ENCODE measurements at places on chromosomes 7 and 10.

GRCh38 chr10:34811126-34811967 is 3.7 kb downstream of the PARD3 start:
- no peak for DNase-seq

DNA sequence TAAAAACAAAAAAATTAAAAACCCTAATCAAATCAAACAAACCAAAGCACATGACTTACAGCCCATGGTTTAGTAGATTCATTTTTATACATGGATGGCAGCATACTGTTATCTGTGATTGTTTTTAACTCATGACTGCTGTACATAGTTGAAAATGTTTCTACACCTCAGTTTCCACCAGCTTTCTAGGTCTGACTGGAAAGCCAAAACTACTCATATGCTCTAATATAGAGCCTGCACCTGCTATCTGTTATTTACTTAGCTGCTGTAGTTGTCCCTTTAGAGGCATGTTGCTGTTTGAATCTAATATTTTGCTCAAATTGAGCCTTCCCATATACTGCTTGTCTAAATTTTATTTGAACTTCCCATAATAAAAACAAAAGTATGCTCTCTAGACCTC is 289.9 kb upstream of the LRRN3 start:
- no peak for DNase-seq

GRCh38 chr7:64946772-64947171 is 43.7 kb downstream of the ZNF273 start:
- no peak for DNase-seq

DNA sequence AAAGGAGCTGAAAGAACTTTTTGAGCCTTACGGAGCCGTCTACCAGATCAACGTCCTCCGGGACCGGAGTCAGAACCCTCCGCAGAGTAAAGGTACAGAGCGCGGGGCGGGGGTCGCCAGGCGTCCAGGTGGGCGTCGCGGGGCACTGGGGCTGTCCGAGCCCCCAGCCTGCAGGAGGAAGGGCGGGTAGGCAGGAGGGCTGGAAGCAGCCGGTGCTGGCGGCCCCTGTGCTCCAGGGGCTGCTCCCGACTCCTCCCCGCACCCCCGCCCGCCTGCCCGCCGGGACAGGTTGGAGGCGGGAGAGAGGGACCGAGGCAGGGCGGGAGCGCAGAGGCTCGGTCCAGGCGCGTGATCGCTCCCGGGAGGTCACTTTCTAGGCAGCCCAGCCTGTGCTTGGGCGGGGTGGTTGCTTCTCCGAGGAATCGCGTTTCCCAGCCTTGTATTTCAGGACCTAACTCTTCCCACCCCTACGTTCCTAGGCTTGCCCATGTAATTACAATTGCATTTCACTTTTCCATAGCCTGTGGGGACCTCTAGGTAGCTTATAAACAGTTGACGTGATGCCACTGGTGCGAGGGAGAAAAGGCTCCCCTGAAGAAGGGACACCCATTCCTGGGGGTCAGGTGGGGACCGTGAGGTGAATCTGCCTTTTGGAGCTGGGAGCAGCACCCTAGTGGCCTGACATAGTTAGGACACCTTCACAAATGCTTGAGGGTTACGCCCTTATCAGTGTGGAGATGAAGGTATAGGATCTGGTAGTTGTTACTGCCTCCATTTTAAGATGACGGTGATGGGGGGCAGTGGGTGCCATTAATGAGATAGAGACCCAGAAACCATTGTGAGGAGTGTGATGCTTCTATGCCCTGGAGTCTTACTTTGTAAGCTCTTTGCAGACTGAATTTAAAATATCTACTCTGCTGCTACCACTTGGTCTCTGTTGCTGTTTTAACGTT is 148.2 kb downstream of the CELF2 start:
- peak; percentile 28 for DNase-seq

All from prostate gland (tissue), 2 donors.